CD4-positive, alpha-beta T cell treated with Interleukin-2 at 100 ng/mL for 4 hours (primary cell): ENCODE measurements at places on chromosomes 3 and 15.
A peak's percentile ranks its signal among the peaks of the same experiment; 100 is the strongest.

DNA sequence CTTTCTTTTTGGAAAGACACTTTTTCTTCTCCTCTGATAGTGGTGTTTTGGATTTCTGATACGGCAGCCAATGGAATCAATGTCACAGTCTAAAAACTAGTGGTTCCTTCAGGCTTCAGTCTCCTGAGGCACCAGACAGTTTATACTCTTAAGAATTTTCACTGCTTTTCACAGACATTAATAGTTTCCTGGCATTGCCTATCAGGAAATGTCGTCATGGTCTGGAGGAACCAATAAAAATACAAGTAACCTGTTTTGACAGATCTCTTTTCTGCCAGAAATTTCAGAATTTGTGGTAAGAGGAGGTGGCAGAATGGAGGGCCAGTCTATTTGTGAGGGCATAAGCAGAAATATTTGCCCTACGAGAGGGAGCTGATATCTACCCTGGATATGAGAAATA lies 44.8 kb downstream of the FILIP1L start:
- no peak for DNase-seq

- no peak for DNase-seq
Measured at GRCh38 chr3:118098827-118099226, 935.8 kb downstream of the IGSF11 start.

DNA sequence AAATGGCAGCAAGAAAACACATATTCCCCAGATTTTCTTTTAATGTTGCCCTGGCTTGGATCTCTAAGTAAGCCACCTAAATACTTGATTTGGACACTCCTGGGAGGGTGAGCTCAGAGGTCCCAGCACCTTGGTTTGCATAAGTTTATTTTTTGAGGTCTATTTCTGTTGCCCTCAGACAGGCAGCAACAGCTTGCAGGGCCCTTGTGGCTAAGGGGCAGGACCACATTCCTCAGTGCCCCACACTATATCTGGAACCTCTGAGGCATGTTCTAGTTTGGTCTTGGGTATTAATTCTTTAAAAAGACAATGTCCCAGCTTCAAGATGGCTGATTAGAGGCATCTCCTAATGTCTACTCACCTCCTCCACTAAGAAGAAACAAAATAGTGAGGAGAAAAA lies 57.5 kb downstream of the IGSF11 start:
- DNase-seq: no peak

DNA sequence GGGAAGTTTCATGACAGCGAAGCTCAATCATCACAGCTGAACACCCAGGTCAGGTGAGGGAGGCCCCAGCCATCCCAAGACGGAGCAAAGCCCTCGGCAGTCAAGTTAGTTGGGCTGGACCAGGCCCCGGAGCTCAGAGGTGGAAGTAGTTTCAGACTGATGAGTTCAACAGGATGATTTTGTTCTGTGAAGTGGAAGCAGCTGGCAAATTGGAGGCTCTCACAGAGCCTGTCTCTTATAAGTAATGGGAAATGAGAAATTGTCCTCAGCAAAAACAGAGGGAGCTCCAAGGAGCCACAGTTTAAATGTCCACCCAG lies 245.1 kb downstream of the XXYLT1 start:
- no peak for DNase-seq

GRCh38 chr15:91407269-91407889 lies 307.3 kb downstream of the SV2B start:
- peak; percentile 56 for DNase-seq

- DNase-seq: no peak
Measured at GRCh38 chr3:174413062-174413912, 445.8 kb upstream of the NAALADL2 start.

- DNase-seq: peak; percentile 15
Measured at GRCh38 chr3:123521179-123521969, 63.5 kb downstream of the HACD2 start.
